ENCODE measurements at places on chromosomes 13 and 19.

GRCh38 chr13:99733346-99733745 lies 232.1 kb downstream of the TM9SF2 start:
- DNase-seq: no peak

DNA sequence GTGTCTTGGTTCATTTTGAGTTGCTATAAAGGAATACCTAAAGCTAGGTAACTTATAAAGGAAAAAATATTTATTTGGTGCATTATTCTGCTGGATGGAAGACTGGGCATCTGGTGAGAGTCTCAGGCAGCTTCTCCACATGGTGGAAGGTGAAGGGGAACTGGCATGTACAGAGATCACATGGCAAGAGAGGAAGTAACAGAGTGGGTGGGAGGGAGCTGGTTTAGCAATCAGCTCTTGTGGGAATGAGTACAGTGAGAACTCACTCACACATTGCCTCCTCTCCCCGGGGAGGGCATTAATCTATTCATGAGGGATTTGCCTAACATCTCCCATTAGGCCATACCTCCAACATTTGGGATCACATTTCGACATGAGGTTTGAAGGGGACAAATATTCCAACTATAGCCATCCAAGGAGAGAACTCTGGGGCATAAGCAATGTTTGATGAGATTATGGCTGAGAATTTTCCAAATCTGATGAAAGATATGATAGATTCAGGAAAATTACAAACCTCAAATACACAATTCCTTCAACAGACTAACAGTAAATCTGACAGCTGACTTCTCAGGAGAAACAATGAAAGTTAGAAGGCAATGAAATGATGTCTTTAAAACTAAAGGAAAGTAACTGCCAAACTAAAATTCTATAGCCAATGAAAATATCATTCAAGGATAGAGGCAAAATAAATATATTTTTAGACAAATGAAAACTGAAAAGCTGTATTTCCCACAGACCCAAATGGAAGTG lies 52.5 kb downstream of the MTUS2 start:
- DNase-seq: no peak

GRCh38 chr19:54421169-54421516 lies 5.9 kb downstream of the TTYH1 start:
- DNase-seq: no peak

DNA sequence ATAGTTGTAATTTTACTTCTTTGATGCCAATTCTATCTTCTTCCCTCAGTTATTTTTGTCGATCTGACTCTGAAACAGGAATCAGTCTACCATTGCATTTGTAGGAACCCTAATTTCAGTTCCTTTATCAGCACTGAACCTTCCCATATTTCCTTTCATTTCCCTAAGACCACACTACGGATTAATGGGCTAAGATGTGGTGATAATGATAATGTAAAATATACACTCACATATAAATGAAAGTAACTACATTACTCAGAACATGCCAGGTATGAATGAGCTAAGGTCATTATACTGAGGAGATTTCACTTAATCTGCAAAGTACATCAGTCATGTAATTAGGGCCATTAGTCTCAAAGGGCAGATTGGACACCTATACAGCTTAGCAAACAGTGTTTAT lies 60.2 kb upstream of the RFC3 start:
- no peak for DNase-seq

GRCh38 chr13:112696869-112697465 lies 7.1 kb downstream of the ATP11A start:
- DNase-seq: no peak

GRCh38 chr19:16106121-16106520 lies 5.6 kb upstream of the RAB8A start:
- DNase-seq: peak; percentile 78

DNA sequence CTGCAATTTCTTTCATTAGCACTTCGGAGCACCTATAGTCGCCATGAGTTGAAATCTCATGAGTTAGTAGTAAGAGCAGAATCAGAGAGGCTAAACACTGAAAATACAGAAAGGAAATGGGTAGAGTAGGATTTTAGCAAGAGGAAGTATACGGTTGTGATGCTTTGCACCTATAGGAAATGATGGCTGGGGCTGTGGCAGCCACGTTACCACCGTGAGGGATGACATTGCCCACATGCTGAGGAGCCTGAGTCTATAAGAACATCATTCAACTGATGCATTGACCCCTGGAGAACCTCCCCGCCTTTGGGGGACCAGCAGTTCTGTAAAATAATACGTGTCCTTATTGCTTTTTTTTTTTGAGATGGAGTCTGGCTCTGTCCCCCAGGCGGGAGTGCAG lies 20.4 kb downstream of the FAM187B start:
- DNase-seq: no peak

GRCh38 chr13:73851104-73851503 lies 283.1 kb downstream of the KLF12 start:
- peak; percentile 9 for DNase-seq

GRCh38 chr13:101739382-101740178 lies 287.1 kb downstream of the ITGBL1 start:
- no peak for DNase-seq

DNA sequence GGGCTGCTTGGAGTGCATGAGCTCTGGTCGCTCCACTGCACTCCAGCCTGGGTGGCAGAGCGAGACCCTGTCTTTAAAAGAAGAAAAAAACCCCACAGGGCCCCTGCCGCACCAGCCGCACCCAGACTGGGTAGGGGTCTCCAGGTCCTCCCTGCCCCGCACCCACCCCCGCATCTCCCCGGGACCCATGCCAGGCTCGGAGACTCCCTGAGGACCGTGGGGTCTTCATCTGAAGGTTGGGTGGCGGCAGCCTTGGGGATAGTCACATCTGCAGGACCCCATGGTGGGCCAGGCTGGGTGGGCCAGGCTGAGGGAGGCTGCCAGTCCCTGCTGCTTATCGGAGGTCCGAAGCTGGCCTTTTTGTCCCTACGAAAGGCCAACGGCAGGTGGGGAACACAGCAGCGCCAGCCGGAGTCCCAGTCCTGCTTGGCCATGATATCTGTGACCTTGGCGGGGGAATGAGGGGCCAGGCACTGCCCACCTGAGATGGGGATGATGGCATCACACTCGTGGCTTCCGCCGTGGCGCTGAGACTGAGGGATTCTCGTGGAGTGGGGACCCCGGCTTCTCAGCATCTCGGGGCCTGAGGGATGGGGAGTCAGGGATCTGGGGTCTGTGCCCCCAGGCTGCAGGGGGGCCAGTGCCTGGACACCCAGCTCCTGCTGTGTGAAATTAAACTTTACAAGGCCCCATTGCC lies 11.1 kb downstream of the EFNA2 start:
- DNase-seq: no peak

DNA sequence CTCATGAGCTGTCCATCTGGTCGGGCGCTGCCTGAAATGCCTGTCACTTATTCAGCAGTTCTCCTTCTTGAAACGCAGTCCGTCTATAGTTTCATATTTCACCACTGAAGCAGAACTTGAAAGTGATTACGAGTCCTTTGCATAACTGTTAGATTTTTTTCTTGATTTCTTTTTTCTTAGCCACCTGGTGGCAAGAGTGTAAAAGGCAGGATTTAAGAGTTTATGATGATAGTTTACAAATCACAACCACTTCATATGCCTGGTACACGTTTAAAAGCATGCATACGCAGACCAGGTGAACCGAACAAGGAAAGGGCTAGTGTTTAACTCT lies 45.8 kb downstream of the GGACT start:
- peak; percentile 69 for DNase-seq

DNA sequence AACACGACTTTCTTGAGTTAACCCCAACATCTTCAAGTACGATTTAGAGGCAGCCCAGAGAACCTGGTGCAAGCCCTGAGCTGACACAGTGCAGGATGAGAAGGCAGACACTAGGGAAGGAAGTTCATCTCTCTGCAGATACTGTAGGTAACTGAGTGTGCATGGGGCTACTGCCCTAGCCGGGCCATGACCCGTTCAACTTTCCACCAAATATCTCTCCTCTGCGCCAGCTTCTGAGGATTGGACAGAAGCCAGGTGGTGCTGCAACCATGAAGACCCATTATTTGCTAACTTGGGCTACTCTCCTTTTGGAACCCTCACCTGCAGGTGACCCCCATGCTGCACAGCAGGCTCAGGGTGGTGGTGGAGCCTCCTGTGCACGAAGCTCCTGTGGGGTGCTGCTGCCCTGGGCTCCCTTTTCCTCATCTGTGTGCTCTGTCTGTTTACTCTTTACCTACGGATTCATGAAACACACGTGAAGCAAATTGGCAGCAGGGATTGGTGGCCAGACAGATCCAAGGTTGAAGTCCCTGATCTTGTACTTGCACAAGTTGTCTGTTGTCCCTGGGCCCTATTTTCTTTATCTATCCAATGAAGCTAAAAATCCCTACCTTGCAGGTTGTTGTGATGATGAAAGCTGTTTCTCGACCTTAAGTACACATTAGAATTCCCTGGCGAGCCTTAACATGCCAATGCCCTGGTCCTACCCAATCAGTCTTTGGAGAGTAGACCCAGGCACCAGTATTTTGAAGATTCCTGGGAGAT lies 227.8 kb downstream of the LACC1 start:
- no peak for DNase-seq

DNA sequence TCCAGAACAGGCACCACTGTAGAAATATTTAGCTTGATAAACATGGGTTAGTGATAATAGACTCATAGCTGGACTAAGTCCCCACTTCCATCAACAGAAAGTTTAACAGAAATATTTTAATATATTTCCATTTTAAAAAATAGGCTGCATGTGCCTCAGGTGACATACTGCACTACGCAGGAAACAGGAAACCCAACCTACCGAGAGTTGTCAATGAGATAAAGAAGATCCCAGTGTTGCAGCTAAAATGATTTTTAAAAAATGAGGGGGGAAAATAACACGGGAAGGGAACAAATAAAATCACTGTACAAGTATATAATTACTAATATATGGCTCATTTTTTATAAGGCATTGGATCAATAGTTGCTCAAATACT lies 154.8 kb downstream of the TBC1D4 start:
- DNase-seq: no peak

- DNase-seq: no peak
These were observed 11.7 kb upstream of the EBI3 start for GRCh38 chr19:4217429-4218264.

DNA sequence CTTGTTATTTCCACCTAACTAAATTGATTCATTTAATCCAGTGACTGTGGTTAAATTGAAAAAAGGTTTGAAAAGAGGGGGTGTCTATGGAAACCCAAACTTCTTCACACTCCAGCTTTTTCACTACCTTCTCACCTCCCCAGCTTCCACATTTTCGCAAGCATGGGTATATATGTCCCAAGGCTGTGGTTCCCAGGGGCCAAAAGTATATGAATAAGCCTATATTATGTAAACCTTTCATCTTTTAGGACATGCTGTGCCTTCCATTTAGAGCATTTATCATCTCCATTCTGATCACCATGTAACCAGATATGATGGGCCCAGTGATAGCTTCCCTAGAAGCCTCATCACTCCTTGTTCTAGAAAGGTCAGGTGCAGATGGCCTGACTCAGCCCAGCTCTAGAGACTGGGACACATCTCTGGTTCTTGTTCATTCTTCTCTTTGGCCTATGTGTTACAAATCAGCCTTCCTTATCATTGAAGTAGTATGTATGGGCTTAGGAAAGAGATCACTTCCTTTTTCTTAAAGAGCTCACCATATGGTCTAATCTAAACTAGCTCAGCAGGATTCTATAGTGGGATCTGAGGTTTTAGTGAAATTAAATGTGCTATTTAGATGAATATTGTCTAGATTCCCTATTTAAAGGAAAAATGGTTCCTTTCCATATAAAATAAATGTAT lies 19.5 kb upstream of the ARL11 start:
- DNase-seq: no peak

DNA sequence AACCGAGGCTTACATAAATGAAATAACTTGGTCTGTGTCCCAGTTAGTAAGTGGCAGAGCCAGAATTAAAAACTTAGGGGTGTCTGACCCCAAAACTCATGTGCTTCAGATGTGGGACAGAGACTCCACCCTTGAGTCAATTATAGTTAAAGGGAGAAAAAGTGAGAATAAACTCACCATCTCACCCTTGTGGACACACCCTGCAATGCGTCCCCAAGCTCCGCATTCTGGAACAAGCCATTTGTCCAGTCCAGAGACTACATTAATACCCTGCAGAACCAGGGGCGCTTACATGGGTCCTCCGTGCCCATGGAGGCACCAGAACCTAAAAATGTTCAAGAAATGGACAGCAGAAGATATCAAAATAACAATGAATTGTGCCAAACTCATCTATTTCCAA lies 207.0 kb upstream of the ZNF507 start:
- DNase-seq: no peak

GRCh38 chr13:30085087-30085486 lies 222.3 kb downstream of the KATNAL1 start:
- no peak for DNase-seq

DNA sequence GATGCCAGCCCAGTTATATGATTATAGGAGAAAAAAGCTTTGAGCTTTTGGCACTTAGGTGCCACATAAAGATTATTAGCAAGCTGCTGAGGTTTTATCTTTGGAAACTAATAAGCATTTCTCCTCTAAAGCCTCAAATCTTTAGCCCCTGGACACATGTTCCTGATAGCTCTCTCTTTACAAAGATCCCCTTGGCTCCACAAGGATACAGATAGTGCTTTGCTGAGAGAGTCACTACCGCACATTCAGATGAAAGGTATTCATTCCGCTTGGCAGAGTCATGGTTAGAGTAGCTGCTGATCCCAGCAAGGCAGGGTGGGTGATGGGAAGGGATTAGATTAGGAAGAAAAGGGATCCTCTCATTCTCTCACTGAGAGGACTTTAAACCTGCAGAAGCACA lies 28.2 kb upstream of the PSG7 start:
- peak; percentile 79 for DNase-seq

- DNase-seq: peak; percentile 42
These were observed 29.1 kb upstream of the TSC22D1 start for GRCh38 chr13:44605275-44605674.

DNA sequence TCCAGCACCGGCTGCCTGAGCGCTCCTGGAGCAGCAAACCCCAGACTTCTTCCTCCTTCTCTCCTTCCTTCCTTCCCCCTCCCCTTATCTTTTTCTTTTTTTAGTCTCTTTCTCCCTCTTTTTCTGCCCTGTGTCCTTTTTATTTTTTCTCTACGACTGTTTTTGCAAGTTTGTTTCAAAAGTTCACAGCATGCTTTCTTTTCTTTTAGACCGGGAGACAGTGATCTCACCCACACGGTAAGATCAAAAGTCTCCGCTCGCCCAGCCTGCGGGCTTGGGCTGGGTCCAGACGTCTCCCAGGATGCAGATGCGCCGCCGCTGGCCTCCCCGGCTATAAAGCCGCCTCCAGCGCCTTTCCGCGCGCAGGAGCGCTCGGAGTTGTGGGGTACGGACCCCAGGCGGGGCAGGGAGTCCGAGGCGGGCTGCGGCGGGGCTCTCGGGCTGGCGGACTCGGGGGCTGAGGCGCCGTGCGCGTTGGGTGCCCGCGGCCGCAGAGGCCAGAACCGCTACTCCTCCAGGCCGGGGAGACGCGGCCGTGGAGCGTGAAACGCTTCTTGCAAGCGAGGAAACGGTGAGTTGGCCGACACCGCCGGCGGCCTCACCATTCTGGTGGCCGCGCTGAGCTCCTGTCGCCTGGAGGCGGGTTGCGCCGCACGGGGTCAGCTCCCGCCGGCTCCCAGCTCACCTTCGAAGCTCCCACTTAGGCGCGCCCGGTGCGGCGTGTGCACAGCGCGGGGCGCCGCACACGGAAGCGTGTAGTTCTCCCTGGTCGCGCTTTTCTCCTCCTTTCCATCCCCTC lies 2.0 kb upstream of the TSHZ3 start:
- peak; percentile 80 for DNase-seq
